Memory B cell (primary cell): ENCODE measurements at places on chromosomes 2 and 18.
A peak's percentile ranks its signal among the peaks of the same experiment; 100 is the strongest.

DNA sequence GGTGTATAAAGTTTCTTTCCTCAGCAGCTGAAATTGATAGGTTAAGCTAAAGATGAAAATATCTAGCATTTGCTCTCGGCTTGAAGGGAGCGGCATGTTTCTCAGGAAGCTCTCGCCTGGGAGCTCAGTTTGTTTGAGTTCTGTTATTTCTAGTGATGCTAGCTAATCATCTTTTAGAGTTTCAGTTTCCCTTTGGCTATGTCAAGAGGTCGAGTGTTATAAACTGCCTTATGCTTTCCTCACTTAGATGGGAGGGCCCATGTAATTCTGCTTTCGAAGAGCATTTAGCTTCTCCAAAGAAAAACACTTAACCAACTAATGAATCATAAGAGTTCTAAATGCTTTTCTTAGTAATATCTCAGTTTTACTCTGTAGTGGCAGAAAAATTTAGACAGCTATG, 33.6 kb downstream of the PLCL1 start:
- no peak overlapping the region for H3K27ac ChIP-seq
- H3K4me3 ChIP-seq: no peak overlapping the region
- no peak for DNase-seq
- no peaks in the 10 kb centered on the region for H3K4me1 ChIP-seq
- H3K36me3 ChIP-seq: no peaks in the 10 kb centered on the region
- H3K27me3 ChIP-seq: peaks cover 6% of the 10 kb centered on the region

DNA sequence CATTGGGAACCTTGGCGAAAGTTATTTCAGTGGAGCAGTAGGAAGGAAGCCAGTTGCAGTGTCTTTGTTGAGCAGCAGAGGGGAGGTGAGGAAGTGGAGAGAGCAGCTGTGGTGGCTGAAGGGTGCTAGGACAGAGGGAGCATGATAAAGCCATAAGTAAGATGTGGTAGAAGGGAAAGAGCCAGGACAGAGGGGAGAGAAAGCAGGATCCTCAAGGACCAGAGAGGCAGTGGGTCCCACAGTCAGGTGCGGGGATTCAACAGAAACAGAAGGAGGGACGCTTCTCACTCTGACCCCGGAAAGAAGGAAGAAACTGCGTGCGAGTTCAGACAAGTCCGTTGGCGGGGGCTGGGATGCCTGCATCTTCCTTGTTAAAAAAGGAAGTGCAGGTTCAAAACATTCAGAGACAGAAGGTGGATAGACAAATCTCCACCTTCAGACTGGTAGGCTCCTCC, at the start of gene CXCR2:
TSS of gene CXCR2 (plus strand) at position 403 of the 455 bp plus-strand sequence. CDS start 8,774 bp downstream, outside the sequence.
- peaks cover 8% of the 10 kb centered on the region for H3K27me3 ChIP-seq
- peak within 1 kb of the TSS; percentile 14 for H3K4me3 ChIP-seq

DNA sequence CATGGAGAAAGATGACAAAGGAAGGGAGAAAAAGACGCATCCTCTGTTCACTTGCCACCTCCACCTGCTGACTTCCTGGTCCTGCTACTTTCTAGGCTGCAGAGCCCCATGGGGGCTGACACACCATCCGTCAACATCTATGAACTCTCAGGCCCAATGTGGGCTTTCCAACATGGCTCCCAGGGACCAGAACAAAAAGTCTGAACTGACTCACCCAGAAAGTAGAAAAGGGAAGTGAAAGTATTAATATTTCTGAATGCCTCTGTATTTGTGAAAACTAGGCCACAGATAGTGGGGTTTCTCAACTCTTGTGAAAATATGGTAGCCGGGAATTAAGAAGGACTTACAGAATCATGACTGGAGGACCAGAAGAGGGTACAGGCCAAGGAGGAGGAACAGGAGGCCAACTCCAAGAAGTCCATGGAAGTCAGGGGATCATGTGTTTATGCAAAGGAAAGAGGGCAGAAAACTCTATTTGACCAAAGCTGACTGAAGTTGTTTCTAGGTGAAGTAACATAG, 123.1 kb upstream of the CAB39 start:
- peak; percentile 64 for DNase-seq
- no peaks in the 10 kb centered on the region for H3K27me3 ChIP-seq
- peaks cover 7% of the 10 kb centered on the region for H3K36me3 ChIP-seq
- H3K4me3 ChIP-seq: peak overlapping the region; percentile 57
- peak overlapping the region; percentile 92 for H3K27ac ChIP-seq

DNA sequence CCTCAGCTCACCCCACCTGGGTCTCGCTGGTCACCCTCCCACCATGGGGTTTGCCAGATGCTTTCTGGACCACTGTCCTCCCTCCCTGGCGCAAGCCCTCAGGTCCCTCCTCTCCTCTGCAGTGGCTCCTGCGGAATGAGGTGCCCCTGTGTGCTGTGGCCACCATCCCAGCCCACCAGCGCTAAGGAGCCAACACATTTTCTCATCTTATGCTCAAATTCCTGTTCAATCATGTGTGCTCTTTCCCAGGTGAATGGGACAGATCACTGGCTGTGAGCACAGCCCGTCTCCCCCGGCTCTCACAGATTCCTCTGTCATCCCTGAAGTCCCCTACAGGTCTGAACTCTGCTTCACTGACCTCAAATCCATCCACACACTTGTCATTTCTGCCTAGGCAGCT, 15.2 kb upstream of the CCDC74B start:
- no peaks in the 10 kb centered on the region for H3K27me3 ChIP-seq
- peaks cover 23% of the 10 kb centered on the region for H3K36me3 ChIP-seq
- H3K4me1 ChIP-seq: peaks cover 15% of the 10 kb centered on the region
- no peak overlapping the region for H3K4me3 ChIP-seq
- H3K27ac ChIP-seq: peak overlapping the region; percentile 83
- DNase-seq: no peak

GRCh38 chr2:201937343-201937742, 96.3 kb upstream of the FZD7 start:
- peaks cover 9% of the 10 kb centered on the region for H3K27me3 ChIP-seq
- H3K4me3 ChIP-seq: no peak overlapping the region
- no peak overlapping the region for H3K27ac ChIP-seq
- DNase-seq: no peak

DNA sequence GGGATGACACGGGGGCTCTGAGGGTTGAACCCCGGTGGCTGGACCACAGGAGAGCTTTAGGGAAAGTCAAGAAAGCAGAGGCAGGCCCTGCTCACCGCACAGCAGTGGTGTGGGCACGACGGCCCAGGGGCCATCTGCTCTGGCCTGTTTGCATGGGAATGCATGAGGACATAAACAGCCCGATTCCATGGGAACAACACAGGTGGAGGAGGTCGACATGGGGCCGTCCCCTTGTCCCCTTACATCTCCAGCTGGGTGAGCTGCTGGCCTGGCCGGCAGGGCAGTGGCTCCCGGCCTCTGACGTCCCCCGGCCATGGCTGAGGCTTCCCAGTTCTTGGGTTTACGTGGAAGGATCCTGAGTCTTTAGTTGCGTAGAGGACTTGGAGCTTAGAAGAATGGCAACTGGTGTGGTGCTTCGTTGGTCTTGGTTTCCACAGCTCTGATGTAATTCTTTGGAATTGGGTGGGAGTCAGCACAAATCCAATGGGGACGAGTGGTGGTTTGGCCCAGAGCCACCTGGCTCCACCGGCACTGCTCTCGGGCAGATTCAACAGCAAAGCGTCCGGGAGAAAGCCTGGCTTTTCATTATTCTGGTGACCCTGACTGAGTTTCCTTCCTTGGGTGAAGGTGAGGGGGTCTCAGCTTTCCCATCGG, 98.3 kb upstream of the HDAC4 start:
- H3K4me3 ChIP-seq: no peak overlapping the region
- H3K4me1 ChIP-seq: no peaks in the 10 kb centered on the region
- H3K27ac ChIP-seq: no peak overlapping the region
- peaks cover 20% of the 10 kb centered on the region for H3K27me3 ChIP-seq

DNA sequence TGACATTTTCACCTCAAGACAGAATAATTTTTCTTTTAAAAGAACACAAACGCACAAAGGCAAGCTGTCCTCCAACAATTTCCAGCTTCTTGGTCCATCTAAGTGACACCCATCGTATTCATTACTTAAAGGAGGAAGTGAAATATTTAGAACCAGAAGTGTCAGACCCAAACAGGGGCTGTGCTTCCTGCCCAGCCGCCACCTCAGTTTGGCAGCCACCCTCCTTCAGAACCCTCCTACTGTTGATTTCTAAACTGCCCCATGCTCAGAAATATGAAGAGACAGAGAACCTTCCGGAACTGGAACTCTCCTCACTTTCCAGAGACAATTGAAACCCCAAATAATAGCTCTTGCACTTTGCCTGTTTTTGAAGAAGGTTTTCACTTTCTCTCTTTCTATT, 734.8 kb upstream of the SALL3 start:
- H3K4me1 ChIP-seq: peaks cover 2% of the 10 kb centered on the region
- no peak overlapping the region for H3K4me3 ChIP-seq
- H3K36me3 ChIP-seq: no peaks in the 10 kb centered on the region
- no peak for DNase-seq
- no peak overlapping the region for H3K27ac ChIP-seq

DNA sequence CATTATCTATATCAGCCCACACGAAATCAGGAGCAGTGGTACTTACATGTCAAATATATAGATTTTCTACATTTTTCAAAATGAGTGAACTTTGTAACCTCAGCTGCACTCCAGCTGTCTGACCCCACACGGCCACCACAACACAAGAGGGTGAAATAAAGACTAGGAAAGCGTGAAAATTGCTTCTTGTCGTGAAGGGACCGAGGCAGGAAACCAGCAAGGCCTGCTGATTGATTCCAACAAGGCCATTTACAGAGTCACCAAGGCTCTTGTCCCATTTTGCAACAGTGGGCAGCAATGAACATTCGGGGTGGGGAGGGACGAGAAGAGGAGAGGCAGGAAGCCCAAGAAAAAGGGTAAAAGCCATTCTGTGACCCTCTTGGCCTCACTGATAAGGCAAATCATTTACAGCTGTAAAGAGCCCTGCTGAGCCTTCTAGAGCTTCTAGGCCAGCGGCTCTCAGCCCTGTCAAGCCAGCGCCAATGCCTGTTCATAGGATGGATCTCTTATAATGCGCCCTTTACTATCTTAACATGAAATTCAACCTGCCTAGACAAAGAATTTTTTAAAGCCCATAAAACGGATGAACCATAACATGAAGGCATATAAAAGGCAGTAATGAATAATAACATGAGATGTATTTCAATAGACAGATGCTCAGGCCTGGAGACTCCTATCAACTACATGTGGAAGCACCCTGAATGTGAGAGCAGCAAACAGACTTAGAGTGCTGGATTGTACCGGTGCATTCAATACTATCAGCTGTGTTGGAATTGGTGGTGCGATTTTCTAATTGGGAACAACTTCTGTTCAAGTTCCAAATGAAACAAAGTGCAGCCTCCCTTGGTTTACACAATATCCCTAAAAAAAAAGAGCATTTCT, 269.0 kb downstream of the CDCA7 start:
- no peak for DNase-seq
- H3K27me3 ChIP-seq: peaks cover 17% of the 10 kb centered on the region
- H3K4me3 ChIP-seq: no peak overlapping the region
- H3K36me3 ChIP-seq: no peaks in the 10 kb centered on the region
- no peak overlapping the region for H3K27ac ChIP-seq
- H3K4me1 ChIP-seq: no peaks in the 10 kb centered on the region

DNA sequence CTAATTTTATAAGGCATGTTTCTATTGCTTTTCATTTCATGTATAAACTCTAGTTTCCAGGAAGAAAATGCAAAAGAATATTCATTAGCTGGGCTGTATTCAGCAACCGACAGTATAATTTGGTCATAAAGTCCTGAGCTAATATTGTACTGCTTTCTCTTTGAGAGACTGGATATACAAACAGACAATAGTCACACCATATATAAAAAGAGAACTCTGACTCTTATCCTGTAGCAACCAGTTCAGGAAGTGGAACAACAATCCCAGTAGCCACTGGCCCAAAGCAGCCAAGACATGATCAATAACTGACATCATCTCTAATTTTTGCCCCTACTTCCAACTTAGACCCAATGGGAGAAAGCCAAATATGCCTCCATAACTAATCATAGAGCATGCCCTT, 160.8 kb downstream of the FSIP2 start:
- no peak overlapping the region for H3K4me3 ChIP-seq
- DNase-seq: no peak
- H3K4me1 ChIP-seq: no peaks in the 10 kb centered on the region
- H3K27ac ChIP-seq: no peak overlapping the region
- H3K27me3 ChIP-seq: no peaks in the 10 kb centered on the region
- H3K36me3 ChIP-seq: no peaks in the 10 kb centered on the region

DNA sequence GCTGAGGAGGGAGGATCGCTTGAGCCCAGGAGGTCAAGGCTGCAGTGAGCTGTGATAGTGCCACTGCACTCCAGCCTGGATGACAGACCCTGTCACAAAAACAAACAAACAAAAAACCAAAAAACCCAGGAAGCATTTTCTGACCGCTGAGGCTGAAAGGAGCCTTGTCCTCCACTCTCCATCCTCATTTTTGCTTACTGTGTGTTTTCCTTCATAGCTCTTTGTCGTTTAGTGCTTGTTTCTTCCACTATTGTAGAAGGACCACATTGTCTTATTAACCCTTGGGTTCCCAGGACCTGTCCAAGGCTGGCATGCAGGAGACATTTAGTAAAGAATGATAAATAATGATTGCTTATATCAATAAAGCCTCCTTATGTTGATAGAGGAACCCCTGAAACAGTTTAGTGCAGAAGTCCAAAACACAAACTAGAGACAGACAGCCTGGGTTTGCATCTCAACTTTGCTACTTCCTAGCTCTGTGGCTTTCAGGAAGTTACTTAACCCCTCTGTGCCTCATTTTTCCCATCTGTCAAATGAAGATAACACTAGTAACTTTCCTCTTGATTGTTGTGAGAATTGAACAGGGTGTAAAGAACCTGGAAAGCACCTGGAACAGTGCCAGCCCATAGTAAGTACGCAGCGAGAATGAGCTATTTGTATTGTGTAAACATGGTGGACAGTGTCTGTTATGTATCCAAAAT, 126.0 kb downstream of the LPIN1 start:
- no peak overlapping the region for H3K4me3 ChIP-seq
- no peaks in the 10 kb centered on the region for H3K27me3 ChIP-seq
- H3K4me1 ChIP-seq: peaks cover 34% of the 10 kb centered on the region
- peaks cover 2% of the 10 kb centered on the region for H3K36me3 ChIP-seq
- H3K27ac ChIP-seq: peak overlapping the region; percentile 62

- no peaks in the 10 kb centered on the region for H3K4me1 ChIP-seq
- DNase-seq: no peak
- peaks cover 10% of the 10 kb centered on the region for H3K27me3 ChIP-seq
- no peak overlapping the region for H3K4me3 ChIP-seq
- H3K36me3 ChIP-seq: no peaks in the 10 kb centered on the region
Observed at GRCh38 chr2:131030478-131030971, 62.7 kb downstream of the FAM168B start.

- no peaks in the 10 kb centered on the region for H3K36me3 ChIP-seq
- H3K27me3 ChIP-seq: peaks cover 9% of the 10 kb centered on the region
- DNase-seq: no peak
- H3K4me1 ChIP-seq: no peaks in the 10 kb centered on the region
Observed at GRCh38 chr2:242075168-242075567, 205.6 kb downstream of the RTP5 start.

DNA sequence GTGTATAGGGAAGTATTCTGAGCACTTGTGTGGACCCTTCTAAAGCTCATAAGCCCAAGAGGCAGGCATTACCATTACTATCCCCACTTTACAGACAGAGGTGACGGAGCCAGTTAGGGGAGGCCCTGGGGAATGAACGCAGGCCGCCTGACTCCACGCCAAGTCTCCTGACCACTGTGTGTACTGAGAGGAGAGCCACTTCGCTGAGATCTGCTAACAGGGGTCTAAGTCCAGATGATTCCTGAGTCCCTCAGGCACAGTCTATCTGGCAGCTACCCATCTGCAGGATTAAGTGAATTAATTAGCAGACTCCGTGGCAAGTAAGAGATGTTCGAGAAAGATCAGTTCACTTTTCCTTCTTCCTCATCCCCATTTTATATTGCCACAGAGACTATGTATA, 13.7 kb downstream of the CYB5A start:
- H3K4me3 ChIP-seq: no peak overlapping the region
- H3K27ac ChIP-seq: no peak overlapping the region
- no peak for DNase-seq
- no peaks in the 10 kb centered on the region for H3K27me3 ChIP-seq
- peaks cover 17% of the 10 kb centered on the region for H3K4me1 ChIP-seq
